ENCODE measurements at places on chromosomes 16 and 17.

- no peak for DNase-seq
These were observed 721.0 kb upstream of the KIF2B start for GRCh38 chr17:53101706-53102105.

DNA sequence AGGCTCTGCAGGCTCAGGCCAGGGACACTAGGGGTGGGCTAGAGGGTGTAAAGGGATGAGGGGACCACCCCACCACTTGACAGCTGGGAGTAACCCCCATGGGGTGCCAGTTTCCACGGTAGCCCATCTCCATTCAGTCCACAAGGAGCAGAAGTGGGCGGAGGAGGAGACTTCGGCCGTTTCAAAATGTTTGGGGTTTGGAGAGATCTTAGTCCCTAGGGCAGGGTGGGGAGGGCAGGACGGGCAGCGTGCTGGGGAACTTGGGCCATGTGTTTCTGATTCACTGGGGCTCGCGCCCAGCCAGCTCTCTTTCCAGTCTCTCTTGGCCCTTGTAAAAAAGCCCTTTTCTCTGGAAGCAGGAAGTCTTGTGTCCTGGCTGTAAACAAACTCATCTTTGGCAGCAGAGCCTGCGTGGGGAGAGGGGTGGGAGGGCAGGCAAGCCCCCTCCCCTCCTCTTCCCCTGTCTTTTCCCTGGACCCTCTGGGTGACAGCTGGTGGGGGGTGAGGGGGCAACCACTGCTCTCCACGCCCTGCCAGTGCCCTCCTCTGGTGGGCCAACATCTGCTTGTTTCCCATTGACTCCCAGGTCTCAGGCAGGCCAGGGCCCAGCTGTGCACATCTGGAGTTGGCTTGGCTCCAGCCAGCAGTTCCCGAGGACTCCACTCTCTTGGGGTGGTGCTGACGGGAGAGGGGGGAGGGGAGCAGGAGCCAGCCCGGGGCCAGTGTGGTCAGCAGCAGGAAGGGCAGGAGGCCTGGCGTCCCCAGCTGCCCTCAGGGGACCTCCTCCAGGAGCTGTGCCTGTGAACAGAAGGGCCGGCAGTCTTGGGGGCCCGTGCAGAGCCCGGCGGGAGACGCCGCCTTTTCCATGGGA is 8.1 kb downstream of the CYGB start:
- DNase-seq, result no peak

- DNase-seq, result no peak
These were observed 10.6 kb downstream of the TMEM238L start for GRCh38 chr17:10793256-10793655.

DNA sequence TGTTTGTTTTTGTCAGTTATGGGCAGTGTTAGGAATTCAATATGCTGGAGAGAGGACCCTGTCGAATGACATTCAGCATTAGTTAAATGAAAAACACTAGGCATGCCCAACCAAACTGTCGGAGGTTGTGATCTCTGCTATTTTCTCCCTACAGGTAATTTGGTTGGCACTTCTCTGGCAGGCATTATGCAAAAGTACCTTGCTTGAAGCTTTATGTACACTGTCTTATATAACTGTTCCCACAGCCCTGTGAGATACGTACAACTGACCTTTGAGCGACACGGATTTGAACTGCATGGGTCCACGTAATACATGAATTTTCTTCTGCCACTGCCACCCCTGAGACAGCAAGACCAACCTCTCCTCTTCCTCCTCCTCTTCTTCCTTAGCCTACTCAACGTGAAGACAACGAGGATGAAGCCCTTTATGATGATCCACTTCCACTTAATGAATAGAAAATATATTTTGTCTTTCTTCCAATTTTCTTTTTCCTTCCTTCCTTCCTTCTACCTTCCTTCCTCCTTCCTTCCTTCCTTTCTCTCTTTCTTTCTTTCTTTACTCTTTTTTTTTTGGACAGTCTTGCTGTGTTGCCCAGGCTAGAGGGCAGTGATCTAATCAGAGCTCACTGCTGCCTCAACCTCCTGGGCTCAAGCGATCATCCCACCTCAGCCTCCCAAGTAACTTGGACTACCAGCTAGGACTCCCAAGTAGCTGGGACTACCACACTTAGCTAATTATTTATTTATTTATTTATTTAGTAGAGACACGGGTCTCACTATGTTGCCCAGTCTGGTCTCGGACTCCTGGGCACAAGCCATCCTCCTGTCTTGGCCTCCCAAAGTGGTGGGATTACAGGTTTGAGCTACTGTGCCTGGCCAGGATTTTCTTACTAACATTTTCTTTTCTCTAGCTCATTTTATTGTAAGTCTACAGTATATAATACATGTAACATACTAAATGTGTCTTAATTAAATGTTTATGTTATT is 77.3 kb downstream of the WIPI1 start:
- no peak for DNase-seq

Data from RCC 7860 (cell line).